ENCODE measurements at places on chromosomes 4 and X.

DNA sequence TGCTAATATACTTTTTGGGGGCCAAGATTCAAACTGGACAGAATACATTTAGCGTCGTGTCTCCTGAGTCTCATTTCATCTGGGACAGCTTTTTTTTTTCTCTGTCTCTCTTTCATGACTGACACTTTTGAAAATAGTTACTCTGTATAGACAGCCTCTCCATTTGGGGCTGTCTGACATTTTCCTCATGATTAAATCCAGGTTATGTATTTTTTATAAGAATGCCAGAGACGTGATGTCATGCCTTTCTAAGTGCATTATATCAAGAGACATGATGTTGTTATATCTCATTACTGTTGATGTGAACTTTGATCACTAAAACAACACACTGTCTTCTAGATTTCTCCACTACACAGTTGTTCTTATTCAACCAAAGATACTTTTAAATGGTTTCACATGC lies 199.0 kb downstream of the BANK1 start:
- DNase-seq, result no peak

GRCh38 chr4:104719539-104720230 lies 225.0 kb upstream of the CXXC4 start:
- no peak for DNase-seq

- DNase-seq, result no peak
Observed at GRCh38 chr4:43243433-43244116, 351.1 kb downstream of the GRXCR1 start.

DNA sequence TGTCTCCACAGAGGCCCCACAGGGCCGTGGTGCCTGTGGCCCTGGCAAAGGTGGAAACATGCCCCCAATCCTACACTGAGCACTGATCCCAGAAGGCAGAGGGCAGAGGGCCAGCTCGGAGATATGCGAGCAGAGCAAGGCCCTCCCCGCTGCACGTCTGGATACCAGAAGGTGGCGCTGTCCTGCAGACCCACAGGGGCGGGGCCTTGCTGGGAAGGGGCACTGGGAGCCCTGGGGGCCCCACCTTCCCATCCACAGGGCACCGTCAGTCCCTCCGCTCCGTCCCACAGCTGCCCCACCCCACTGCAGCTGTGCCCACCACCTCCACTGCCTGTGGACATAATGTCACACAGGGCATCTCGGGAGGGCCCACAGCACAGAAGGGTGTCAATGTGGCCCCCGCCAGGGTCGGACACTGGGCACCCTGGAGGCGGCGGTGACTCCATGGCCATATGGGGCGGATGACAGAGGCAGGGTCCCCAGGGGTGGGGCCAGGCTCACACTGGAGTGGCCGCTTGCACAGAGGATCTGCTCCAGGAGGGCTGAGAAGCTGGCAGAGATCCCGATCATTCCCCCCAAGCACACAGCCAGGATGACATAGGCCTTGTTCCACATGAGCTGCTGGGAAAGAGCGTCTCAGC lies 4.8 kb downstream of the SLC49A3 start:
- DNase-seq, result no peak

Measured in effector CD8-positive, alpha-beta T cell (primary cell).